Stimulated activated CD8-positive, alpha-beta memory T cell treated with anti-CD3 and anti-CD28 coated beads, Interleukin-15, amount 100 ng/mL, for 24 hours (primary cell): ENCODE measurements at places on chromosomes 2 and 18.

DNA sequence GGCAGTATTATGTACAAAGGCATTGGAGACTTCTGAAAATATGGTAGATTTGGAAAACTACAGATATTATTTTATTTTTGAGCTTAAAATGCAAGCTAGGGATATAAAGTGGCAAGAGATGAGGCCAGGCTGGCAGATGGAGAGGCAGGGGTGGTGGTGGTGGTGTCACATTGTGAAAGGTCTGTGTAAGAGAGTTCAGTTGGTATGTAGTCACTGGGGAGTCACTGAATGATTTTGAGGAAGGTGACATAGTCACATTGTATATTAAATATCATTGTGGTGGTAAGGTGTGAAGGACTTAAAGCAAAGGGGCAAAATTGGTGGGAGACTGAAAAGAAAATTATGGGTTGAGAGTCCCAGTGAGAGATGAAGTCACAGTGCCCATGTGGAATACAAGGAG is 82.5 kb downstream of the DIS3L2 start:
- DNase-seq: no peak

DNA sequence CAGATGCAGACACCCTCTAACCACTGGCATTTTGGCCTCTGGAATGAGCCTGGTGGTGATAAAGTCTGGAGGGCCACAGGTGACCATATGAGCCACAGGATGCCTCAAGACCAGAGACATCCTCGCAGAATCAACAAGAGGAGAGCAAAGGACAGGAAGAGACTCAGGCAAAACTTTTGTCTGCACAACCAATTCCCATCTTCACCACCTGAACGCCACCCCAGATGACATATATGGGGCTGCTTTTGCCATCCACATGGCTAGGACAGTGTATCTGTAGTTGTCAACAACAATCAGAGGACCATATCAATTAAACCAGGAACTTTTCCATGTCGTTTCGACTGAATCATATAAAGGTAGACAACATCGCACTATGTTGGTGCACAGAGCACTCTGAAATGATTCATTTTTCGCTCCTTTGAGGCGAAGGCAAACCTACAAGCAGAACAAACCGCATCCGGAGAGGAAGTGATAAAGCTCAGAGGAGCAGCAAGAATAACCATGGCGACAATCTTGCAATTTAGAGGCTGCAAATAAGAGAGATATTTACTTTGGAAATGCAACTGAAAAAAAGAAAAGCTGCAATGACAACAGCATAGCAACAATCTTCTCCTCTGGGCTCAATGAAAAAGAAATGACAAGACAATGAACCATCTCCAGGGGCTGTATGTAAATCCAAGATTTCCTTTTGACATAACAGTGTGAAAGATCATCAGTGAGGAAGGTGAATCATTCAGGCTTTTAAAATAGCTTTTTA is 204.5 kb downstream of the ARL4C start:
- no peak for DNase-seq

DNA sequence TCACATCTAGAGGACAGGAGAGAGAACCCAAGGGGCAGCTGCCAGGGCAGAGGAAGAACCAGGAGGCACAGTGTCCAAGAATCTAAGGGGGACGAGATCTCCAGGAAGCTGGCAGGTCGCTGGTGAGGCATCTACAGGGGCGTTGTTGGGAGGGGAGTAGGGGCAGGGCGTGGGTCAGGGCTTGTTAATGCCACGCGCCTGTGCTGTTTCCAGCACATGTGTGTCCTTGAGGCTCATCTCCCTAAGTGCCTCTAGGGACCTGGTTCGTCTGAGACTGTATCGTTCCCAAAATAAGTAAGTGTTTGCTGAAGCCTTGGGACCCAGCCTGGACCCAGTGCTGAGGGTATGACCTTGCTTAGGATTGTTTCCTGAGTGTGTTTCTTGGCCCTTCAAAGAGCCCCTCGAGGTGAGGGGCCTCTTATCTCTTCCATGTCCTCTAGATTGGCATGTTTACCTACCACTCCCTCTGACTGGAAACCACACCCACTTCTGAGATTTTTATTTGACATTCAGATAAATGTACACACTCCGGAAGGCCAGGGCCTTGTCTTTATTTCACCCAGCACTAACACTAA is 22.2 kb downstream of the HK2 start:
- DNase-seq: no peak

DNA sequence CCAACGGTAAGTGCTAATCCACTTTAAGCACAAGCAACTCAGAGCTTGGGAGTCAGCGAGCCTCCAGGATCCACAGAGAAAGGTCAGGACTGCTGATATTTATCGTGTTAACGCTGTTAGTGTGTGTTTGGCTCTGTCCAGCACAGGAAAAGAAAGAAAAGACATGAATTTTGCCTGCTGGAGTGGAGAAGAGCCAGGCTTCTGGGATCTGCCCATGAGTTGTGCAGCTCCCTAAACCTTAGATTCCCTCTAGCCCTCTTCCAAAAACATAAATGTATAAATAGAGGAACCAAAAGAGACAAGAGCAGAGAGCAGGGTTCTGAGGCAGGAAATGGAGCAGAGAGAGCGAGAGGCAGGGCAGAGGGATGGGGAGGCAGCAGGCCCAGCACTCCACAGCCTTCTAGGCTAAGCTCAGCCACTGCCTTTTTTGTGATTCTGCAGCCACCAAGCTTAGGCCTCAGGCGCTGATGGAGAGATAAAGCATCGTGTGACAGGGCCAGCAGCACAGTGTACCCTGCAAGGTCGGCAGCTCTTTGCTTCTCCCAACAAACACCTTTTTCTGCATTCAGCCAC is 14.5 kb upstream of the MAT2A start:
- no peak for DNase-seq

- no peak for DNase-seq
Observed at GRCh38 chr2:75453384-75454240, 107.1 kb downstream of the EVA1A start.

DNA sequence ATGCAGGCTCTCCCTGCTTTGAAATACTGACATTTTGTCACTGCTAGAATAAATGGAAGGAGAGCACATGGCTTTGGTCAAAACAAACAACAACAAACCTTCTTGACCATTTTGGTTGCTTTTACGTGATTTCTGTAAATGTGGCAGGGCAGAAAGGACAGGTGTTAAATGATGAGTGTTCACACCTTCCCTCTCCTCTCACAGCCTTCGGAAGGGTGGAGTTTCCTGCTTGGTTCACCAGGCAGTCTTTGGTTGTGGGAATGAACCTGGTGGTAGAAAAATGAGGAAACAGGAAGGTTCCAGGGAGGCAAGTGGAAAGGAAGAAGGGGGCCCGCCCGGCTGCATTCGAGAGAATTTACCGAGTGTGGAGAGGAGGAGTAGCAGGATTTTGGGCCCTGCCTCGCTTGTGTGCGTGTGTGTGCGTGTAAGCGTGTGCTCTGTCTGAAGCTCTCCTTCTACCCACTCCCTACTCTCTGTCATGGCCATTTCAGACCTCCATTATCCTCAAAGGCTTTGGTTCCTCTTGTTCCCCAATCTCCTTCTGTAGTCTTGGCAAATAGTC is 23.7 kb upstream of the SPP2 start:
- no peak for DNase-seq

- no peak for DNase-seq
Observed at GRCh38 chr2:126719191-126719832, 63.4 kb downstream of the GYPC start.

DNA sequence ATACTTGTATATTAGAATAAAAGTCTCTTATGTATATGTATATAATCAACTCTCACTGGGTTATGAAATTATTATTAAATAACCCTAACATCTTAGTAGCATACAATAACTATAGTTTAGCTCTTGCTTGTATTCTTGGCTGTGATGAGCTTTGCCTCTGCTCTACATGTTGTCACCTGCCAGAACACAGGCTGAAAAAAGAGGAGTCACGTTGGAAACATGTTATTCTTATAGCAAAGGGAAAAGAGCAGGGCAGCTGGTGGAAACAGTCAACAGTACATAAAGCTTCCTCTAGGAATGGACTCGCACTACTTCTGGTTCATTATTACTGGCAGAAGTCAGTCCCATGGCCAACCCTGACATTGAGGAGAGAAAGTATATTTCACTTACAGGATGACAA is 362.0 kb upstream of the KYNU start:
- DNase-seq: no peak

- no peak for DNase-seq
Observed at GRCh38 chr2:27954771-27955383, 64.3 kb downstream of the BABAM2 start.

GRCh38 chr2:47237375-47238334 is 82.5 kb upstream of the STPG4 start:
- DNase-seq: no peak

GRCh38 chr2:25363733-25364132 is 22.0 kb upstream of the DNMT3A start:
- DNase-seq: no peak

DNA sequence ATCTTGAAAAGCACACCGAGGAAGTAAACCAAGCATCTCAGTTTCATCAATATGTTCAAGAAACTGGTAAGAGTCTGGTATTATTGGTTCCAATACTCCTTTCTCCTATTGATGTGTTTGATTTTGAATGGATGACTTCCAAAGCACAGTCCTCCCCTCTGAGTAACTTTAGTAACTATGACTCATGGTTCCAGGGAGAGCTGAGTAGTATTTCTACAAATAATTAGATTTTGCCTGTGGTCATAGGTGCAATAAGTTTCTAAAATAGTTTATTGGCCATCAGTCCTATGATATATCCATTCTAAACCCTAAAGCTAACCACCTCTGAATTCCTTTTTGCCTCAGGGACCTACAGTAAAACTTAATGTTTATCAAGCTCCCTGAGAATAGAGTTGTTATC is 352.4 kb downstream of the XIRP2 start:
- no peak for DNase-seq

- no peak for DNase-seq
Observed at GRCh38 chr2:46032996-46033395, 264.2 kb upstream of the EPAS1 start.

DNA sequence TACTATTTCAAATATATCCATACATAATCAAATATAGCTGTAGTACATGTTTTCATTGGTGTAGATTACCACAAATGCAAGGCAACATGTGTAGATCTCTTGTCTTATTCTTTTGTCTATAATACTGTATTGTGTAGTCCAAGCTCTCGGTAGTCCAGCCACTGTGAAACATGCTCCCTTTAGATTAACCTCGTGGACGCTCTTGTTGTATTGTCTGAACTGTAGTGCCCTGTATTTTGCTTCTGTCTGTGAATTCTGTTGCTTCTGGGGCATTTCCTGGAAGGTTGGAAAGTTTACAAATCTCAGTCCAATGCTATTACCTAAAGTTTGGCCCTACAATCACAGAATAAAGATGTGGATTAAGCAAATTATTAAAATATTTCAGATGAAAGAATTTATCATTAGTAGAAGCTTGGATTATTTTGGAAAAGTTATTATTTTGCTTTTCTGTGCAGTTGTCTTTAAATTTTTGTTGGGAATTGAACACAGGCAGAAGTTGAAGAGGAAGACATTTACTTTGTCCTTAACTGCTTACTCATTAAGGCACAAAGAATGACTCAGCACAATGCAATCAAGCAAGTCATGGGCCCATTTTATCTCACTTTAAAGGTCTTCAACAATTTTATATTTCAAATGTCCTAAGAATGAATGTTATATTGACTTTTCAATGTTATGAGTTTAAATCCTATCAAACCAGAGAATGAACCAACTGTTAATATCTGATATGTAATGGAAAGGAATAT is 103.4 kb upstream of the CAVIN2 start:
- DNase-seq: no peak

GRCh38 chr2:178997477-178997876 is 52.5 kb downstream of the CCDC141 start:
- DNase-seq: no peak

DNA sequence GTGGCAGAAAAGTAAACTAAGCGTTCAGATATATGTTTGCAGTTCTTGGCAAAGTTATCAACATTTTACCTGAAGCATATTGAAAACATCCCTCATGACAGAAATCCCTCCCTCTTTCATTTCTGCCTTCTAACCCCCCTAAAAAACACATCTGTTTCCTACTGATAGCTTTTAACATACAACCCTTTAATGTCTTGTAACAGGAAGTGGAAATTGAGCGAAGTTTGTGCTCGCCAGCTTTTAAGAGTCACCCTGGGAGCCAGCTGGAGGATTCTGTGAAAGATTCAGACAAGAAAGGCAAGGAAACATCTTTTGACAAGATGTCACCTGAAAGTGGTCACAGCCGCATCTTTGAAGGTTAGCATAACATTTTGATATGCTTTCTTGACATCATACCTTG is 247.4 kb downstream of the XIRP2 start:
- DNase-seq: no peak

DNA sequence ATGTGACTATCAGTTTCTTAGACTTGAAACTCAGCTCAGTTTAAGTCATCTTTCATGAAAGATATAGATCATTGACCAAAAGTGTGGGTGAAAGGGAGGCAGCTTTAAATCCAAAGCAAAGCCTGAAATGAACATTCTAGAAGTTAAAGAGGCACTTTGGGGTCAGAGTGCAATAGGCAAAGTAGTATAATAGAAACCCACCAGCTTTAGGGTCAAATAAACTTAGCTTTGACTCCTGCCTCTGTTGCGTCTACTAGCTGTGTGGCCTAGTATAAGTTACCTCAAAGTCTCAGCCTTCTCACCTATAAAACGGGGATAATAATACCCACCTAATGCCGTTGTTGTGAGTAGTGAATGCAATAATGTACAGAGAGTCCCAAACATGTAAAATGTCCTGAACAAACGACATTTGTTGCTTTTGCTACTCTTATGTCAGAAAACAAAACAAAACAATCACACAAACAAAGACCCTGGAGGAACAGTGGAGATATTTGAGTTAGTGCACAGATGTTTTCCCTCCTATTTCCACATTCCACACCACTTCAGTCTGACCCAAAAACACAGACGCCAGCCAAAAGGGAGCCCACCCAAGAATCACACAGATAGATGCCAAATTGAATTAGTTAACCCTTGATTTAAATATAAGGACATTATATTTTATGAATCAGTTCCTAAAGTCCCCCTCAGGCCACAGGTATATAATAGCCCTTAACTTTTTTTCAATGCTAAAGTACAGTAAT is 657.0 kb downstream of the ARHGAP15 start:
- DNase-seq: no peak

GRCh38 chr2:219062081-219062480 is 1.4 kb upstream of the IHH start:
- DNase-seq: no peak

GRCh38 chr2:132252191-132252893 is 90.6 kb upstream of the ANKRD30BL start:
- no peak for DNase-seq

- no peak for DNase-seq
Observed at GRCh38 chr2:127176371-127177311, 43.5 kb downstream of the CYP27C1 start.

GRCh38 chr18:24447961-24448360 is 12.5 kb upstream of the HRH4 start:
- no peak for DNase-seq

DNA sequence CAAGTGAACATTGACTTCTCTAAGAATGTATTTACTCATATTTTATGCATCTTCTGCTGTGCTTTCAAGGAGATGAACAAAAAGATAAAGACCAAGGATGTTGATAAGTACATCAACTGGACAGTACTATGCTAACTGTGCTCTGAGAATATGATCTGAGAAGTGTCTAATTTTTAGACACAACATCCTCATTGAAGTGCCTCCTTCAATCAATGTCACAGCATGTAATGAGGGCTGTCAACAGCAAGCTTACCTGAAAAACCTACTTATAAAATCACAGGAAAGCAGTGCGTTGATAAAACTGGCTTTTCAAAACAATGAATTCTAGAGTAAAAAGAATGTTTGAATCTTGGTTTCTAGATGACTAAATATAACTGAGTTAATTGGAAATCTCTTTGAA is 452.9 kb upstream of the DSEL start:
- DNase-seq: no peak

GRCh38 chr18:23380001-23380550 is 73.0 kb upstream of the RIOK3 start:
- no peak for DNase-seq
